ENCODE measurements at places on chromosomes 7 and 10. TPM values are rescaled to one million over a fixed set of nuclear protein-coding genes. Genes with fewer than 3 reads are reported as not detected.

DNA sequence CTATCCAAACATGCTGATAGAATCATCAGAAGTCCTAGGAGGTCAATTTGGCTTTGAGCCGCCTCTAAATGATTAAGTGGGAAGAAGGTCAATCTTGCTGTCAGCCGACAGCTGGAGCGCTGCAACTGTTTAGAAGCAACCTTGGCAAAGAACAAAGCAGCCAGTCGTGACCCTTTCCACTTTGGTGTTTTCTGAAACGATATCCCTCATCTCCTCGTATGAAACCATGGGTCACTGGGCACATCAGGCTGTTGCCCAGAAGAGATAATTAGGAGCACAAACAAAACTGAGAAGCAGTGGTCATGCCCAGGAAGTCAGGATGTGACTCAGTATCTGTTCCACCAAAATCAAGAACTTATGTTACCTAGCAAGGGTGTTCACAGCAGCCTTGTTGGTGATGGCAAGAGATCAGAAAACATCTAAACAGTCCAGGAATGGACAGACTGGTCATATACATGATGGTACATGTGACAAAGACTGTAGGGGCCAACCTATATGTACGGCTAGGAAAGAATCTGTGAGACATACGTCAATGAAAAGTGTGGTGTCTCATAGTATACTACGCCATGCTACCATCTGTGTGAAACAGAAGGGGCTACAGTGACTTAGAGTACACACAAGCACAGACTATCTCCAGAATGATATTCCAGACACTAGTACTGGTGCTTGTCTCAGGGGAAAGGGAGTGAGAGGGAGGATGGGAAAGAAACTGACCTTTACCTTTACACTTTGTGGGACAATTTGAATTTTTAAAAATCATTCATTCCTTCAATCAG is 22.4 kb downstream of the STN1 start:
- DNase-seq = peak; percentile 32

- DNase-seq = no peak
Observed at GRCh38 chr10:113486531-113486930, 66.3 kb upstream of the HABP2 start.

TAS2R4 gene
- 0.40 TPM for total RNA-seq

PTPRN2 gene
- total RNA-seq = 0.62 TPM

COL13A1 gene
- not detected for total RNA-seq
